Astrocyte (in vitro differentiated cells and primary cell): ENCODE measurements at places on chromosomes 2 and 18. TPM values are rescaled to one million over a fixed set of nuclear protein-coding genes. Genes with fewer than 3 reads are reported as not detected.

DNA sequence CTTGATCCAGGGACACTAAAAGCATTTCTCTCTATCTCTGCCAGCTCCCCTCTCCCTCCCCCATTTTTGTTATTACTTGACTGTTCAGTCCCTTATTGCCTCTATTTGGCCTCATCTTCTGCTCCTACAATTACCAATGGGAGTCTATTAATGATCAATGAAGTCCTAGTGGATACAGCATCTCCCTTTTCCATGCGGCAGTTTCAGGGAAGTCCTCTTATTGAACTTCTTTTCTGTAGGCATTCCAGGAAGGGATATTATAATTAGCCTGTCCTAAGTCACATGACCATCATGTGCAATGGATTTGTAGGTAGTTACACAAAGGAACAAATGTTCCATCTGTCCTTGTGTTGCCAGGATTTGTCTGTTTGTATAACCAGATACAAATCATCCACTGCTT lies 495.1 kb upstream of the CNTNAP5 start:
- no peaks in the 10 kb centered on the region for H3K36me3 ChIP-seq
- no peaks in the 10 kb centered on the region for H3K4me1 ChIP-seq
- no peaks in the 10 kb centered on the region for H3K27me3 ChIP-seq
- no peak overlapping the region for H3K4me3 ChIP-seq
- H3K27ac ChIP-seq, result no peak overlapping the region

GRCh38 chr2:23761638-23762037 lies 165.3 kb downstream of the ATAD2B start:
- H3K27me3 ChIP-seq, result no peaks in the 10 kb centered on the region
- H3K4me3 ChIP-seq, result no peak overlapping the region
- H3K36me3 ChIP-seq, result peaks cover 2% of the 10 kb centered on the region
- DNase-seq, result no peak

GRCh38 chr2:148253685-148254084 lies 232.8 kb downstream of the MBD5 start:
- H3K4me1 ChIP-seq, result no peaks in the 10 kb centered on the region
- H3K27me3 ChIP-seq, result no peaks in the 10 kb centered on the region
- no peak overlapping the region for H3K4me3 ChIP-seq
- no peaks in the 10 kb centered on the region for H3K36me3 ChIP-seq
- DNase-seq, result peak; percentile 55
- peak overlapping the region; percentile 24 for H3K27ac ChIP-seq

C2orf80 gene
- total RNA-seq, result not detected in 2 replicates
